ENCODE measurements at places on chromosomes 7 and 10.
A peak's percentile ranks its signal among the peaks of the same experiment; 100 is the strongest.

- peak; percentile 52 for DNase-seq
These were observed 263.0 kb downstream of the BAMBI start for GRCh38 chr10:28940158-28940888.

DNA sequence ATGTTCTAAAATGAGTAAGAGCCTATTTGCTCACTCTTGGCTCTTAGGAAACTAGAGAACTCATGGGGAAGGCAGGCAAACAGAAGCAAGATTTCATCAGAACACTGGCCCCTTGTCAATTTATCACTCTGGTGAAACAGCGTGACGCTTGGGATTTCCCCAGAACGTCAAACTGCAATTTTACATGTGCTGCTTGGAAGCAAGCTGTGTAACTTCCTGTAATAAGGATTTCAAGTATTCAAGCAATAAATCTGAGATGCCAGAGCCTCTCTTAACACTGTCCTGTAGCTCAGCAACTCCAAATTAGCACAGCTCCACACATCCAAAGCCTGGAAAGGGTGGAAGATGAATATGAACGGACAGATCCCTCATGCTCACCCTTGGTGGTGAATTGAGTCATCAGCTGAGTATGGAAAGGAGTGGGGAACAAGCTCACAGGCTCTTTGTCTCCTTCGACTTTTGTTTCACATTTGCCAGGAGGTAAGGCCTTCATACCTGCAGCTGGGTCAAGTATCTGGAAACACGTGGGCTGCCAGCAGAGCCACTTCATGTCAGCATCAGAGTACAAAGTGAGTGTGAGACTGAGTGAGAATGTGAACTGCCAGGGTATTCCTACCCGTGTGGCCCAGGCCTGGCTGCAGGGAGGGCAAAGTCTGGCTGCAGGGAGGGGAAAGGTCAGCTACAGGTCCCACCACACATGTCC lies 140.4 kb upstream of the NAMPT start:
- peak; percentile 36 for DNase-seq

GRCh38 chr10:69073026-69073425 lies 14.9 kb upstream of the SRGN start:
- DNase-seq: no peak

GRCh38 chr7:152871005-152871677 lies 111.6 kb downstream of the ACTR3B start:
- no peak for DNase-seq

- no peak for DNase-seq
These were observed 8.5 kb upstream of the BAG3 start for GRCh38 chr10:119642556-119643111.

GRCh38 chr7:7742223-7742622 lies 23.8 kb upstream of the RPA3 start:
- no peak for DNase-seq

DNA sequence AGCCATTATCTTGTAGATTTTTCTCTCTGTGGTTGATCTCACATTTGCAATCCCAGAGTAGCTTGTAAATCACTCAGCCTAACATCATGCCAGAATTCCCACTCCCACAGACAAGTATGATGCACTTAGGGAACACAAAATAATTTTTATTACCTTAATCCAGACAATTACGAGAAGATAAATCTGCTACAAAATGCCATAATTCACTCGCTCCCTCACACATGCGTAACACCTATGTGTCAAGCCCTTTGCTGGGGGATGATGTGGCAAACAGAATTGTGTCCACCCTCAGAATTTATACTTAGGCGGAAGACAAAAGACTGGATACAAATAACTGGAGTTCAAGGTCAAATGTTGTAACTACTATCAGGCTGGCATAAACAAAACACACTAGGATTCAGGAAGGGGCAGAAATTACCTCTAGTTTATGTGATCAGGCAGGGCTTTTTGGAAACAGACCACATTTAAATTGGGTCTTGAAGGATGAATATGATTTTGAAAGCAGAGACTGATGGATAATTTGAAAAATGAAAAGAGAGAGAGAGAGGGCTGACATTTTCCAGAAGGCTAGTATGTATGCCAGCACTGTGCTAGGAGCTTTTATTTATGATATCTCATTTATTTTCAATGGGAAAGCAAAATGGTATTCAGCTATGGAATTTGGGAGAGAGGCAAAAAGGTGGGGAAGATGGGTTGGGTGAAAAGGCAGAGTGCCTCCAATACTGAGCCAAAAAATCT lies 69.8 kb downstream of the DOCK4 start:
- no peak for DNase-seq

DNA sequence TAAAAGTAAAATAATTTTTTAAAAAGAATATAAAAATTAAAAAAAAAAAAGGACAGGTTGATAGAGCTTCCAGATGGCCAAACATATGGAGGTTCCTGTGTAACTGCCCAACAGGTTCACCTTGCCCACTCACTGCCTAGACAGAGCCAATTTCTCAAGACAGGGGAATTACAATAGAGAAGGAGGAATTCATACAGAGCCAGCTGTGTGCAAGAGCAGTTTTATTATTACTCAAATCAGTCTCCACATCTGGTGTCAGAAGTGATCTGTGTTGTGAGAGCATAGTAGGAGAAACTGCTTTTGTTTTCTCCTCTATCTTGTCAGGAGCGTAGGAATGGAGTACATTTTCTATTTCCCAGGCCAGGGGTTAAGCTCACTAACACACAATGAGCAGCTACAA lies 31.0 kb downstream of the C7orf33 start:
- DNase-seq: no peak

DNA sequence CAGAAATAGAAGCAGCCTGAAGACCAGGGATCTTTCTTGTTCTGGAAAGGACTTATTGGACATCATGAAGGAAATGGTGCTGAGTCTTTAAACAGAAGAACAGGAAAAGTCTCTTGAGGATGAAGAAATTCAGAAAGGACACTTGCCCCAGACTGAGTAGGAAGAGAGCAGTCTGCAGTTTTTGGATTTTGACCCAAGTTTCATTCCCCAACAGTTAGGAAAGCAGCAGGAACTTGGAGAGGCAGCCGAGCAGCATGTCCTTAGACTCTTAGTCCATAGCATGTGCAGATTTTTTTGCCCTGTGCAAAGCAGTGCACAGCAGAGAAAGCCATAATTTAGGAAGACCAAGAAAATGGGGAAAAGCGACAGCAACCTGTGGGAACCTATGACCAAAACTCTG lies 927.2 kb upstream of the AUTS2 start:
- no peak for DNase-seq

DNA sequence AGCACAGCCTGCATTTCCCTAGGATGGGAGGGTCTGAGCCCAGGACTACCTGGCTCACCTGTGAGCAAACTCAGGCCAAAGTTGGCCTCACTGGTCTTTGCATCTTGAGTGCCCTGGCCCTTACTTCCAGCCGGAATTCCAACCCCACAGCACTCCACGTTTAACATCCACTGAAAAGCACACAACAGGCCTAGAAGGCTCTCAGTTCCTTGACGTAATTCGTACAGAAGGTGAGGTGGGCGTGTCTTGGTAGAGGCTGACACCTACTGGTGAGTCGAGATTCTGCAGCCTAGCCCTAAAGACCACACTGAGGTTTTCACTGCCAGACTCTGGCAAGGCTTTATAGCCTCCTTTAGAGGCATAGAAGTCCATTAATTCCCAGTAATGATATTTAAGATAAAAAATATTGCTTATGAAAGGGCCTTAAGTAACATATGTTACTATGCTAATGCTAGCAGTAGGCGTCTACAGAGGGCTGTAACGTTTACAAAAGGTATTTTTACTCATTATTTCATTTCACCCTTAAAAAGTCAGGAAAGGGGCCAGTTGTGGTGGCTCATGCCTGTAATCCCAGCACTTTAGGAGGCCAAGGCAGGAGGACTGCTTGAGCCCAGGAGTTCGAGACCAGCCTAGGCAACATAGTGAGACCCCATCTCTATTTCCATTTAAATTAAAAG lies 95.8 kb downstream of the HIP1 start:
- peak; percentile 30 for DNase-seq

DNA sequence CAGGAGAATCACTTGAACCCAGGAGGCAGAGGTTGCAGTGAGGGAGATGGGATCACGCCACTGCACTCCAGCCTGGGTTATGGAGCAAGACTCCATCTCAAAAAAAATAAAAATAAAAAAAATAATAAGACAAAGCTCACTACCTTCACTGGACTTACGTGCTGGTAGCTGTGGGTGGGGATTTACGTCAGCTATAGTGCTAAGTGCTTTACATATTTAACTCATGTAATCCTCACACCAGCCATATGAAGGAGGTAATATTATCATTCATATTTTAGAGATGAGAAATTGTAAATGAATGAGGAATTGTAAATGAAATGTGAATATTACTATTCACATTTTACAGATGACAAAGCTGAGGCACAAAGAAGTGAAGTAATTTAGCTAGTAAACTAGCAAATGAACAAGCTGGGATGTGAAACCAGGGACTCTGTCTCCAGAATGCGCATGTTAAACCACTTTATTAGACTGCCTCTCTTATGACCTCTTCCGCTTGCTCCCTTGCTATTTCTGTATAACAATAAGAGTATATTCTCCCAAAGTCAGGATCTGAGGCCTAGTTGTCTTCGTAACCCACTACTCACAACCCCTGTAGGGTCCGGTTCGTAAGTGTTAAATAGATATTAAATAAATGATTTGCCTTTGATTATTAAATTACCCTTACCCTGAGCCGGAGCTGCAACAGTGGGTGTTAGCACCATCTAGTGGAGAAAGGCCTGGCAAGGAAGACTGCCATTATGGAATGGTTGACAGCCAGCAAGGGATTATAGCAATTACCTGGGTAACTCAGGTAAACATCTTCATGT lies 70.2 kb downstream of the HTR7 start:
- peak; percentile 5 for DNase-seq

DNA sequence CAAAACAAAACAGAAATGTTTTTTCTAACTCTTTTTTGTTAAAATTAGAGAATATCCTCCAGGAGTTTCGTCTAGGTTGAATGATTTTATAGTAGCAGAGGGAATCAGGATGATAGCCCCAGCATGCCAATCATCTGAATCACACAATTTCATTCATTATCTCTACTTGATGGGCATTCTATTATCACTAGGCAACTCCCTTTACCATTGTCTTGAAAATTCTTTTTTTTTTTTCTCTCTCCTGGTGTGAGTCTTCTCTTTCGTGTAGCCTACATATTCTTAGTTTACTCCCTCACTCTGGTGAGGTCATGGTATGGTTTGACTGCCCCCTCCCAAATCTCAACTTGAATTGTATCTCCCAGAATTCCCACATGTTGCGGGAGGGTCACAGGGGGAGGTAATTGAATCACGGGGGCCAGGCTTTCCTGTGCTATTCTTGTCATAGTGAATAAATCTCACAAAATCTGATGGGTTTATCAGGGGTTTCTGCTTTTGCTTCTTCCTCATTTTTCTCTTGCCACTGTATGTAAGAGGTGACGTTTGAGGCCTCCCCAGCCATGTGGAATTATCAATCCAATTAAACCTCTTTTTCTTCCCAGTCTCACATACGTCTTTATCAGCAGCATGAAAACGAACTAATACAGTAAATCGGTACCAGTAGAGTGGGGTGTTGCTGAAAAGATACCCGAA lies 105.0 kb downstream of the OTUD1 start:
- DNase-seq: no peak

DNA sequence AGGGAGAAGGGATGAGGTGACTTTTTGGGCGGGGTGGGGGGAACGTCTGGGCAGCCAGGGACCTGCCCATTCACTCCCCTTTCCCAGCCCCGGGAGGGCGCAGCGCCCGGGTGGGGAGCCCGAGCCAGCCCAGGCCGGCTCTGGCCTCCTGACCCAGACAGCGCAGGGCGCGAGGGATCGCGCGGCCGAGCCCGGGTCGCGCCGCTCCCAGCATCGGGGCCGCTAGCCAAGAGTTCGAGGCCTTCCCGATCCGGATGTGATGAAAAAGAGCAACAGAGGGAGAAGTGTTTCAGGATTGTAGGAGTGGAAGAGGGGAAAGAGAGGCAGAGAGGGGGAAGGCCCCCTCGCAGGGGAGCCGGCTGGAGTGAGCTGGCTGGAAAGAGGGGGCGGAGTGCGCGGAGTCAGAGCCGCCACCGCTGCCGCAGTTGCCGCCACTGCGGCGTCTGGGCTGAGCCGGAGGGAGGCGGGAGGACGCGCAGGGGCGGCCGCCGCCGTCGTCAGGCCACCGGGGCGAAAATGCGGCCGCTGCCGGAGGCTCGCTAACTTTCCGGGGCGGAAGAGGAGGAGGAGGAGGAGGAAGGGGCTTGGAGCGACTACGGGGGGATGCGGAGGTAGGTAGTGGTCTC lies at the start of gene MDFIC:
TSS of gene MDFIC (plus strand) at position 69 of the 626 bp plus-strand sequence. CDS start 940 bp downstream, outside the sequence.
- DNase-seq: no peak

DNA sequence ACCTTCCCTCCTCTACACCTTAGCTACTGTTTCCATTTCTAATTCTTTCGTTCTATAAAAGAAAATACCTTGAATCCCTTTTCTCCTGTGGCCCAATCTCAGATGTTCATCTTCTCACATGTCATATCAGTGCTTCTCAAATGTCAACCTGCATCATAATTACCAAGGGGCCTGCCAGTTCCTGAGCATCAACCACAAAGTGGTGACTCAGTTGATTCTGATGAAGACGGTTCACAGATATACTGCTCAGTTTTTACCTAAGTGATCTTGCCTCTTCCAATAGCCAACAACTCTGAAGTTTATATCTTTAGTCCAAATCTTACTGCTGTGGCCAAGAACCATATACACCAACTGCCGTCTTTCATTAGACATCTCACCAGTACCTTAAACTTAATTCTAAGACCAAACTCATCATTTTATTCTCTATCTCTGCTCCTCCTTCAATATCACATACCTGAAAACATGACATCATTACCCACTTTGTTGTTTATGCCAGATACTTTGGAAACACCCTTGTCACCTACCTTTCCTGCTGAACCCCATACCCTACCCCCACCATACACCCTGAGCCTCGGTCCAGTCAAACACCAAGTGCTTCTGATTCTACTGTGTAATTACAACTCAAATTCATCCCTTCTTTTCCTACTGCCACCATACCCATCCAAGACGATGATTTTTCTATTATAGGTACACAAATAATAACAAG lies 115.5 kb downstream of the LMBR1 start:
- no peak for DNase-seq

Data from SHP77 (cell line).